HuH-7.5 (cell line): ENCODE measurements at places on chromosomes 7 and 10.

DNA sequence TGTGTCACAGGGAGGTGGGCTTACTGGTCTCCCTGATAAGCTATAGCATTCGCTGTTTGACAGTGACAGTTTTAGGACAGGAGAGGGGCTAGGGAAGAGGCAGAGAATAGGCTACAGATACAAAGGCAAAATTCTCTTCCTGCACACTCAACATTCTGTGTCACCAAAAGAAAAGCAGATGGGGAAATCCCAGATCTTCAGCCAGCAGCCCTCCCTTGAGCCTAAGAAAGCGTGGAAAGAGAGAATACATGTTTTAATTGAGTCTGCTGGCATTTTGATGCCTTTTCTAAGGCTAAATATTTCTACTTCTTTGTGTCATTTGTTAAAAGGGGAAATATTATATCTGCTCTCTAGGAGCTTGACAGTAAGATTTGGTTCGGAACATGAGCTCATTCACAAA, 247.0 kb downstream of the TRIL start:
- DNase-seq: no peak

- no peak for DNase-seq
Observed at GRCh38 chr7:76259124-76260093, 43.1 kb upstream of the HSPB1 start.

DNA sequence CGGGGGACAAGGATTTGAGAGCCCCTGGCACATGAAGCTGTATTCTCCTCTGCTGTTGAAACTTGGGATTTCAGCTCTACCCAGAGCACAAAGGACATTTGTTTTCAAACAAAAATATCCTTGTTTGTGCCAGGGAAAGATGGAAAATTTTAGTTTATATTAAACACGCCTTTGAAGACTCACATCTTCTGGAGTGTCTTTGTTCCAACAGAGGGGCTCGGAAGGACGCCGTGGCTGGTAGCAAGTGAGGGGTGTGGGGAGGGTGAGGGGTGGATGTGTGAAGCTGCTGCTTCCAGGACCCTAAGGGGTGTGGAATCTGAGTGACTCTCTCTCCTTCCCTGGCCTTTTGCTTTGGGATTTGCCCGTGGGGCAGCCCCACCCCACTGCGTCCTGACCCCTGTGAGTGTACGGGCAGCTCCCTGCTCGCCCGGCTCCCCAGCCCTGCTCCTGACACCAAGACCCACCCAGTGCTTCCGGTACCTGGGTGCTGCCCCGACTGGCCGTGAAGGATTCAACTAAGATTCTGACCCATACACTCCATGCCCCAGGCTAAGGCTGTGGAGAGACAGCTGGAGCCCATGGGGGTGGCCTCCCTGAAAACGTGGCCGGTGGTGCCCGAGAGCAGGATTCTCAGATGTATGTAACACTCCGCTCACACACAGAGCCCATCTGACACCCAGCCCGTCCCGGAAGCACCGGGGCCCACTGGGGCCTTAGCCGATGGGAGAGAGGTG, 59.6 kb downstream of the ZRANB1 start:
- DNase-seq: no peak

GRCh38 chr7:158530800-158531609, 56.6 kb downstream of the PTPRN2 start:
- no peak for DNase-seq

GRCh38 chr7:55405856-55406541, 40.9 kb downstream of the LANCL2 start:
- no peak for DNase-seq

GRCh38 chr10:114682532-114682931, 24.5 kb upstream of the ABLIM1 start:
- DNase-seq: no peak

DNA sequence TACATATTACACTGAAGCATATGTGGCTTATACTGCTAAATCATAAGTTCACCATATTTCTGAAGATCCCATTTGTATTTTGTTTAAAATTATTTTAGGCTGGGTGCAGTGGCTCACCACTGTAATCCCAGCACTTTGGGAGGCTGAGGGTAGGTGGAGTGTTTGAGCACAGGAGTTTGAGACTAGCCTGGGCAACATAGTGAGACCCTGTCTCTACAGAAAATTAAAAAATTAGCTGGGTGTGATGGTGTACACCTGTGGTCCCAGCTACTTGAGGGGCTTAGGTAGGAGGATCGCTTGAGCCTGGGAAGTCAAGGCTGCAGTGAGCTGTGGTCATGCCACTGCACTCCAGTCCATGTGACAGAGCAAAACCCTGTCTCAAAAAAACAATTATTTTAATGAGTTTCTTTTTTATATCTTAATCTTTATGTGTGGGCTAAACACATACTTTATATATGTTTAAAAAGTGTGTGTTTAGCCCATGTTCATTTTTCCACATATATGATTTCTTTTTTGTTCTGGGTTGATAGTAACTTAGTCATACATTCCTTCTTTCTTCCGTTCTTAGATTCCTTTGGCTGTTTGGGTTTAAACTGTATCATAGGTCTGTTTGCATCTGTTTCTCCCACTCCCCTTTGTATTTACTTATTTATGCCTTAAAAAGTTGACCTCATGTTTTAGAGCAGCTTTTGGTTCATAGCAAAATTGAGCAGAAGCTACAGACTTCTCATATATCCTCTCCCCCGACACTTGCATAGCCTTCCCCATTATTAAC, 33.5 kb downstream of the RSBN1L start:
- no peak for DNase-seq

- DNase-seq: no peak
Observed at GRCh38 chr7:44377134-44377463, 51.7 kb upstream of the CAMK2B start.
